ENCODE measurements at places on chromosomes 1 and 21. TPM values are rescaled to one million over a fixed set of nuclear protein-coding genes. Genes with fewer than 3 reads are reported as not detected.

PDE4B gene
- total RNA-seq, result 2.0 TPM

FDPS gene
- 901 TPM for total RNA-seq

FMO2 gene
- 3.9 TPM for total RNA-seq

FAM72C gene
- 3.4 TPM for total RNA-seq

ATAD3C gene
- not detected for total RNA-seq

LCE1C gene
- total RNA-seq, result not detected

TAS1R1 gene
- 0.17 TPM for total RNA-seq

PRAMEF12 gene
- total RNA-seq, result not detected

CHI3L1 gene
- total RNA-seq, result 0.59 TPM

MXRA8 gene
- 409 TPM for total RNA-seq

SLC2A5 gene
- not detected for total RNA-seq

ANKRD65 gene
- 0.50 TPM for total RNA-seq

CHIA gene
- not detected for total RNA-seq

ETS2 gene
- 41.6 TPM for total RNA-seq

IFNLR1 gene
- not detected for total RNA-seq

EBNA1BP2 gene
- 149 TPM for total RNA-seq

PINK1 gene
- total RNA-seq, result 46.4 TPM

TDRD5 gene
- not detected for total RNA-seq

TCEA3 gene
- 5.9 TPM for total RNA-seq

SLFNL1 gene
- under 0.01 TPM for total RNA-seq
